Daoy (cell line): ENCODE measurements at places on chromosomes 1 and 21. TPM values are rescaled to one million over a fixed set of nuclear protein-coding genes. Genes with fewer than 3 reads are reported as not detected.
A peak's percentile ranks its signal among the peaks of the same experiment; 100 is the strongest.

AMIGO1 gene
- total RNA-seq, result 3.2 and 3.7 TPM in 2 replicates

LCE1D gene
- total RNA-seq, result not detected in 2 replicates

MMEL1 gene
- not detected in 2 replicates for total RNA-seq

GBP1 gene
- total RNA-seq, result 101 and 111 TPM in 2 replicates

OR2L8 gene
- not detected in 2 replicates for total RNA-seq

DNA sequence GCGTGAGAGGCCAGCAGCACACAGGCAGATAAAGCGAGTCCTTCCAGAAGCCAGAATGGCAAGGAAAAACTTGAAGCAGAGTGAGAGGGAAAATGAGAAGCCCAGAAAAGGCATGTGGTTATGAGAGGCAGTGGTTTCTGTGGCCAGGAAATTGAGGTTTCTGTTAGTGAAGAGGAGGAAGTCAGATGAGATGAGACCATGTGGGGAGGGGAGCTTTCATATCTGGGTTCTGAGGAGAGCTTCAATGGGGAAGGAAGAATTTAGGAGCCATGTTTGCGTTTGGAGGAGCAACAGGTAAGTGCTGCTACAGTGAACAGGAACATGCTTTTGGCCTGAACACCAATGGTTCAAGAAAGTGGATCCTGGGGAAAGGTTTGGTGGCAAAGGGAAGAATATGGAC is 6.1 kb upstream of the CD1A start:
- peak; percentile 50 for DNase-seq

DNA sequence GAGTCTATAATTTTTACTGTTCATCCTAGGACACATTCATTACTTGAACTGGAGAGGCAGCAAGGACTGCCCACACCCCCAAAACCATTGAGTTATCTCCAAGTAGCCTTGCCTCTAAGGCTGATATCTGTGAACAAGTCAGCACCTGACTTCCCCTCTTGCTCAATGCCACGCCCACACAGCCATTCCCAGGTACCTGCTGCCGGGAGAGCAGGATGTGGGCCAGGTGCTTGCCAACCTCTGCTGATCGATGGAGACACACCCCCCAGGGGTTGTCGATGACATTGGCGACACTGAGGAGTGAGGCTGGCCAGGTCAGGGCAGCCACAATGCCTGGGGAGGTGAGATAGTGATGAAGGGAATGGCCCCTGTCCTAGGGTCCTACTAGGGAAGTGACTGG is 60.1 kb downstream of the TMCO4 start:
- DNase-seq, result no peak

- peak; percentile 66 for DNase-seq
These were observed 65.0 kb upstream of the PRDX6 start for GRCh38 chr1:173411835-173412742.

- DNase-seq, result no peak
These were observed 3.1 kb downstream of the PANK4 start for GRCh38 chr1:2523191-2523890.

GRCh38 chr1:38640371-38640770 is 219.2 kb downstream of the RRAGC start:
- DNase-seq, result no peak

DNA sequence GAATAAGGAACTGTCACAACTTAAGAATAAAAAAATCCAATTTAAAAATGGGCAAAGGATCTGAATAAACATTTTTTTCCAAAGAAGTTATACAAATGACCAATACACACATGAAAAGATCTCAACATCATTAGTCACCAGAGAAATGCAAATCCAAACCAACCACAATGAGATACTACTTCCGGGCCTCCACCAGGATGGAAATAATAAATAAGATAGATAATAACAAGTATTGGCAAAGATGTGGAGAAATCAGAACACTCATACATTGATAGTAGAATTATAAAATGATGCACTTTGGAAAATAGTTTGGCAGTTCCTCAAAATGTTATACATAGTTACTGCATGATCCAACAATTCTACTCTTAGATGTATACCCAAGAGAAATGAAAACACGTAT is 18.7 kb downstream of the ZSWIM5 start:
- no peak for DNase-seq

- no peak for DNase-seq
These were observed 2.2 kb downstream of the RALGPS2 start for GRCh38 chr1:178727014-178727895.

DNA sequence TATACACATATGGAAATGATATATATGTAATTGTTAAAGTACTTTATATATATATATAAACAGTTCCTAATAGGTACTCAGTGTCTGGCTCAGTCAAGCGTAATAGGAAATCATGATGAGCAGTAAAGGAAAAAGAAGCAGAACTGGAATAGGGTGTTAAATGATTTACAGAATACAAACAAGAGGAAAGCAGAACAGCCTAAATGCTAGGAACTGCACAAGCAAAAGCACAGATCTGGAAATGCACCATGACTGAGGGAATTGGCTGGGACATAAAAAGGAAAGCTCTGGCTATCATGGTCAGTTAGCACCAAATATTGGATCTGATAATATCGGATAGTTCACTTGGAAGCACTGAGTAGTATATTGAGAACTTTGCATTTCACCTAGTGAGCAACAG is 51.8 kb downstream of the SLC44A5 start:
- DNase-seq, result no peak

DNA sequence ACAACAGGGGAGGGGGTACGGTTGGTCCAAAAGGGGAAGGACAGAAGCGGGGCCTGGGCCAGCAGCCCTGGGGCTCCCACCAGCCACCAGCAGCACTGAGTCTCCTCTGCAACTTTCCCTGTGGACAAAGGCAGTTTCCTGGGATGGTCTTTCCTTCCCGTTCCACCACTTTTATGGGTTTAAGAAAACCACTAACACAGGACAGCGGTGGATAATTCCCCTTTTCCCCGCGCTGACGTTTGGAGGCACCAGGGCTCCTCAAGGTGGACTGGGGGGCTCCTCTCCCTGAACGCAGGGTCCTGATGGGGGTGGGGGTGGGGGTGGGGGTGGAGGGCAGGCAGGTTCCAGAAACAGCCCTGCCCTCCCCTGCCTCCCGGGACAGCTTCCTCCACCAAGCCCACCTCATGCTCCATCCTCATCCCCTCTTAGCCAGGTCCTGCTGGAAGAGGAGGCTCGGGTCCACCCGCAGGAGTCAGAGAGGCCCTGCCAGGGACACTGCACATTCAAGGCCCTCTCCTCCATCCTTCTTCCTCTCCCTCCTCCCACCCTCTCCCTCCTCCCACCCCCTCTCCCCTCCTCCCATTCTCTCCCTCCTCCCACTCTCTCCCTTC is 4.8 kb upstream of the COL6A1 start:
- DNase-seq, result peak; percentile 29

- DNase-seq, result no peak
These were observed 95.0 kb upstream of the SERBP1 start for GRCh38 chr1:67525053-67525760.

GRCh38 chr1:58575551-58576324 is 1.3 kb downstream of the TACSTD2 start:
- DNase-seq, result no peak
